ENCODE measurements at places on chromosomes 5 and 9.

GRCh38 chr5:88833371-88834130, 49.4 kb downstream of the MEF2C start:
- DNase-seq, result peak; percentile 5

GRCh38 chr9:100285601-100286000, 67.1 kb downstream of the TEX10 start:
- no peak for DNase-seq

DNA sequence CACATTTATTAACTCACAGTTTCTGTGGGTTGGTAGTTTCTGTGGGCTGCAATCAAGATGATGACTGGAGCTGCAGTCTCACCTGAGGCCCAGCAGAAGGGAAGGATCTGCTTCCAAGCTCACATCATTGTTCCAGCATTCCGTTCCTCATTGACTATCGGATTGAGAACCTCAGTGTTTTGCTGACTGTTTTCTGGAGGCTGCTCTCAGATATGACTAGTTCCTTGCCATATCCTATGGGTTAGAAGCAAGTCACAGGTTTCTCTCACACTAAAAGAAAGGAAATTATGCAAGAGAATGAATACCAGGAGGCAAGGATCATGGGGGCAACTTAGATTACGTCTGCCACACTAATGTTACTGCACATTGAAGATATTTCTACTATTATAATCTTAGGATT, 6.3 kb upstream of the ERAP1 start:
- DNase-seq, result no peak

DNA sequence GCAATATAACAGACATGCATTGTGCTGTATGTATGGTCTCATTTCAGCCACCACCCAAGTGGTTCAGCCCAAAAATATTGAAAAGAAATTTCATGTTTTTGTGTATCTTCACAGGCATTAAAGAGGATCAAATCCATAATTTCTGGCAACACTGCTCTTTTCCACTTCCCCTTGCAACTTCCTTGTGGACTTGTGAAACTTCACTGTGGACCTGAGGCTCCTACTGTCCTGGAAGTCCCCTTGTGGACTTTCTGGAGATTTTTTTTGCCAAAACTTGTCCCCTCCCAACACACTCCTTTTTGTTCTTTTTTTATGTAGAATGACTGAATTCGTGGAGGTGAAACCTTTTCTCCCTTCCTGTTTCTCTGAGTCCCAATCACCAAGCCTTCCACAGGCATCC, 14.3 kb downstream of the OTULINL start:
- no peak for DNase-seq

DNA sequence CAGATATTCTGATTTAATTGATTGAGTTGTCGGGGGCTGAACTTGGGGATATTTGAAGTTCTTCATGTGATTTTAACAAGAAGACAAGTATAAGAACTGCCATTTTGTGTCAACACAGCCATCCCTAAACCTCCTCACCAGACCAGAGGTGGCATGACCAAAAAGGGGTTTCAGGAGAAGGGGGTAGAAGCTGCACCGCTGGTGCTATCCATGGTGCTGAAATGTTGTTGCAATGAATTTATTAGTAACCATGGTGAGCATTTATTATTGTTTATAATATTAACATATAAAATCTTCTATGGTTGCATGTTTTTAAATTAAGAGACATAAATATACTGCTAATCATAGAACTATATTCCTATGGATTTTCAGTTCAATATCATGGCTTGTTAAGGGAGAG, 72.3 kb downstream of the GNA14 start:
- DNase-seq, result no peak

- no peak for DNase-seq
Observed at GRCh38 chr5:78964889-78965288, 20.2 kb downstream of the ARSB start.

DNA sequence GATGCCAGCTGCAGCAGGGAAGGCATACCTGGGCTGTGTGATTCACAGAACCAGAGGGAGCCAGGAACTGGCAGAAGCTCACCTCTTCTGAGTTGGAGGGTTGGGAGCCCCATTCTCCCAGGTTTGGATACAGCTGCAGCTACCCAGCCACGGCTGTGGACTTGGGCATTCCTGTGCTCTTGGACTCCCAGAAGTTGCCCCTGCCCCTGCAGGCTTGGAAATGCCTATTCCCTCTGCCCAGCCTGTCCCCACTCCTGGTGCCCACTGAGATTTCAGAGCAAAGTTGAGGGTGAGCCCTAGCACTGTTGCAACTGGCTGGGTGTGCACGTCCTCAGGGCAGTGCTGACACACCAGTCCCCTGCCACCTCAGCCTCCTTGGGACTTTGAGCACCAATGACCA, 489.7 kb downstream of the SLCO4C1 start:
- no peak for DNase-seq

DNA sequence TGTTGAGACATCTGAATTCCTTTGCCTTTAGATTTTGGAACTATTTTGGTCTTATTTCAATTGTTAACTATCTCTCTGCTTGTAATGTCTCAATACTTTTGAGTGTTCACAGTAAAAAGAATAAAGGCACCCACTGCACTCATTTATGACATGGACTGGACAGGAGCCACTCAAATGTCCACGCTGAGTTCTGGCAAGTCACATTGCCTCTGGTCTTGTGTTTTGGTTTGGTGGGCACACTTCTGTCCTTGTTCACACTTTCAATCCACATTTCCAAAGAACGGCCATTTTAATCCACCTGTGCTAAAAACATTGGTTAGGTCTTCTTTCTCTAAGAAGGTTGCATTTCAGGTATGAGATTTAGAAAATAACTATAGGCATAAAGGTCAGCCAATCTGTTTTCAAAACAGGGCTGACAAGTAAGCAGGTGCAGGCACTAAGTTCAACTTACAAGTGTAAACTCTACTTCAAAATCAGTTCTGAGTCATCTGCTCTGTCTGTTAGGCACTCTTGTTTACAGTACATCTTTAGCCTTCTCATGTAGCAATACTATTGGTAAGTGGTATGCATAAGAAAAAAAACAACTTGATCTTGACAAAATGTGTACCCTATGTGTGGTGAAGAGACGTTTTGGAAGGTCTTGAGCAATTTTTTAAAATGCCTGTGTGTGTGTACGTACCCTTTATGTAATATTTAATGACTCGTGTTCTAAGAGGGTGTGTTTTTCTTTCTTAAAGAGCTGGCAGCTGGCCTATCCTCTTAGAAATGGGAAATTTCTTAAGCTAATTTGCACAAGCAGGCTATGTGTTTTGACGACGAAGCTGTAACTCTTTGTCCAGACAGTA, 31.5 kb upstream of the ZFAND5 start:
- DNase-seq, result peak; percentile 30

DNA sequence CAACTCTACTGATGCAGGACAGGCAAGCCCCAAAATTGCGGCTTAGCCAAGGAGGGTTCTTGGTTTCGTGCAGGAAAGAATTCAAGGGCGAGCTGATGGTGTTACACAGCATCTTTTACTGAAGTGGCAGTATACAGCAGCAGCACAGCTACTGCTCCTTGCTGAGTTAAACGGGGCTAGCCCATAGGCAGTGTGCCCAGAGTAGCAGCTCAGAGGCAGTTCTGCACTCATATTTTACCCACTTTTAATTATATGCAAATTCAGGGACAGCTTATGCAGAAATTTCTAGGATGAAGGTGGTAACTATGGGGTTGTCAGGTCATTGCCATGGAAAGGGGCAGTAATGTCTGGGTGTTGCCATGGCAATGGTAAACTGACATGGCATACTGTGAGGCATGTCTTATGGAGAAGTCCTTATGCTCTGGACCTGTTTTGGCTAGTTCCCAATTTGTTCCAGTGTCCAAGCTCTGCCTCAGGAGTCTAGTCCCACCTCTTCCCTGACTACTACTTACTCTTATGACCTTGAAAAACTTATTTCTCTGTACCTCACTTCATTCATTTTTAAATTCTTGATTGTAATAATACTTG, 2.0 kb upstream of the SPINK9 start:
- DNase-seq, result no peak

DNA sequence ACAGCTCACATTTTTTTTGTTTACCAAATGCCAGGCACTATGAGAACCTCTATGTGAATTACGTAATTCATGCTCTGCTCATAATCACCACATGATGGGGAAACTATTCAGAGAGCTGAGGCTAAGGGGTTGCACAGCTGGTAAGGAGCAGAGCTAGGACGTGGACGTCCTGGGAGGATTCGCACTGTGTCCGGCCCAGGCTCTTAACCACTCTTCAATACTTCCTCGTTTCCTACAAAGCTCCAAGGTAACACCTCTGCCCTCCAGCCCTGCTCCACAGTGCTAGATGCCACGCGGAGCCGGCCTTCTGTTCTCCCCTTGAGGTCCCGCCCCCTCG, 8.7 kb downstream of the PHF19 start:
- peak; percentile 38 for DNase-seq

DNA sequence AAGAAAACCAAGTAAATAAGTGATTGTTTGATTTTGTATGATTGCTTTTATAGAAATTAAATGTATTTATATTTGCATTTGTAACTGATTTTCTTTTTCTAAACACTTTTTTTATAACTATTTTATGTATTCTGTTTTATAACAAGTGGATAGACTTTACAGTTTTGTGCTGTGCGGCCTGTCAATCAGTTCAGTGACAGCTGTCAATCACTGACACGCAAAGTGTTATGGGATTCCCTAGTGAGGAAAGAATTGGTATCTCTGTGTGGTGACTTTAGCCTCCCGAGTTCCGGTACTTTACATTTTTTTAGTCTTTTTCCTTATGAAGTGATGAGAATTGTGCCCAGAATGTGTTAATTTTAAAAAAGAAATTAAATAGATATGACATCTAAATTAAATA, 16.3 kb downstream of the GPR151 start:
- no peak for DNase-seq

- DNase-seq, result no peak
Observed at GRCh38 chr5:172958331-172959046, 735 bp upstream of the RPL26L1 start.

- no peak for DNase-seq
Observed at GRCh38 chr9:92658611-92659010, 11.3 kb downstream of the IPPK start.

GRCh38 chr5:122099060-122099790, 21.2 kb upstream of the LOX start:
- DNase-seq, result no peak

DNA sequence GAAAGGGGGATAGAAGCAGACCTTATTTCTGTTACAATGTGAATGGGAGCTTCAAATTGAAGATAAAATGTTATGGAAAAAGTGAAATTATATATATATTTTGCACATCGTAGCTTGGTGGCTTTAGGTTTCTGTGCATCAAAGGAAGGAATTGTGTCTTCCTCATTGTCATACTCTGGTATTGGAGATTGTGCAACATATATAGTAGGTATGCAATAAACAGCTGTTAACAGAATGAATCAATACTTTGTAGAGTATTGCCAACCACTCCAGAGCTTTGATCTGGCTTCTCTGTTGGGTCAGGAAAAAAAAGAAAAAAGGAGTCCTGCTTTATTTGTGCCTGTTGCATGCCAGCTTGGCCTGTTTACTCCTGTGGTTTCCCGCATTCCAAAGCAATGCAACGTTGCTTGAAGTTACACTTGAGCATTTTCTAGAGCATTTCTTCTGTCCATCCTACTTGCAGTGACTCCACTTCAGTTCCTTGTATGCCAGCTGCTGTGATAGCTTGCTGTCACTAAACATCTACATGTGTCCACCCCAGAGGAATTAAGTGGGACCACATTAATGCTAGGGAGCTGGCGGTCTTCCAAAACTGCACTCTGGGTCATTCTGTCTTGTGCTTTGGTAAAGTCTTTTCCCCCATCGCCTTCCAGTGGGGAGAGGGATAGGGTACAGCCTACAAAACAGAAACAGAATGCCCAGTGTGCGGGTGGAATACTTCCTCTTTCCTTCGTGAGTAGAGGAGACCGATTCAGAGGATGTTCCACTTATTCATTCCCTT, 62.0 kb upstream of the MEF2C start:
- peak; percentile 27 for DNase-seq

DNA sequence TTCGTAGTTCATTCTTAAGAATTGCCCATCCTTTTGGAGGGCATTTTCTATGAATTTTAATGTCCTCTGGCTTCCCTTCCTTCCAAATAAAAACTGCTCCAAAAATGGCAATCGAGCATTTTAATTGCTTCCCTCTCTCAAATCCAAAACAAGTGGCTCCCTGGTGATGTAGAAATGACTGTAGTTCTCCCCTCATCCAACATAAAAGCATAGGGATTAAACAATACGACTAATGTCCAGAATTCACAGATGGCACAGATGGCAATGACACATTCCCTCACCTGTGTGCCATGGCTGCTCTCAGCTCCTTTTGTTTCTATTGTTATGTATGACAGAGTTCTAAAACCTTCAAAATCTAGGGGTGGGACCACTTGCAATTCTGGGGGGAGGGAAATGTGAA, 417.3 kb downstream of the RAB3C start:
- no peak for DNase-seq

DNA sequence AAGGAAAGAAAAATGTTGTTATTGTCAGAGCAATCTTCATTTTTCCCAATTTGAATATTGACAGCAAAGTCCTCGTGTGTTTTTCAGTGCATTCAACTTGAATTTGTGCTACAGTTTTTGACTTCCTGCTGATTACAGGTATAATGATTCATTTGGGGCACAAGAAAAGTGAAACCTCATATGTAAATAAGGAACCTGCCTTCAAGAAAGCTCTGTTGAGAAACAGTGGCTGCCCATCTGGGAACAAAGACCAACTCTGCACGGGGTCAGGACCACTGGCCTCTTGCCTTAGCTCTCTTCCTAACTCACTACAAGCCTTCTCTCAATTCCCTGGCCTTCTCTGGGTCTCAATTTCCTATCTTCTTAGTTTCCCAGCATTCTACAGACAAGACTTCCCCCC, 21.0 kb downstream of the TIMD4 start:
- no peak for DNase-seq

GRCh38 chr5:76504901-76505564, 101.9 kb downstream of the IQGAP2 start:
- no peak for DNase-seq

DNA sequence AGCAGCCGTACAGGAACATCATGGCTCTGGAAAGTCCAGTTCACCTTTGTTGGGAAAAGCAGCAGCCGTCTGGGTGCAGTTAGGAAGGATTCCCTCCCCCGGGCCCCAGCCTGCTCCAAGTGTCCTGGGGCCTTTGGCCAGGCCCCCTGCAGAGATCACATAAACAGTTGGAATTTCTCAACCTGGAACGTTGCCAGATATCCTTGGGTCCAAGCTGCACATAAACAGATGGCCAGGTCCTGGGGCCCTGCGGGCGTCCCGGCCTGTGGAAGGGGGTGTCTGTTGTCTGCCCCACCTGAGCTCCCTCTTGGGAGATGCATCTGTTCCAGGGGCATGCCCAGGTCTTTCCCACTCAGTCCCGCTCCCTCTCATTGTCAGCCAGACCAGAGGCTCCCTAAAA, 92.7 kb downstream of the COL5A1 start:
- DNase-seq, result peak; percentile 59

GRCh38 chr5:17115855-17116254, 101.6 kb upstream of the BASP1 start:
- no peak for DNase-seq

DNA sequence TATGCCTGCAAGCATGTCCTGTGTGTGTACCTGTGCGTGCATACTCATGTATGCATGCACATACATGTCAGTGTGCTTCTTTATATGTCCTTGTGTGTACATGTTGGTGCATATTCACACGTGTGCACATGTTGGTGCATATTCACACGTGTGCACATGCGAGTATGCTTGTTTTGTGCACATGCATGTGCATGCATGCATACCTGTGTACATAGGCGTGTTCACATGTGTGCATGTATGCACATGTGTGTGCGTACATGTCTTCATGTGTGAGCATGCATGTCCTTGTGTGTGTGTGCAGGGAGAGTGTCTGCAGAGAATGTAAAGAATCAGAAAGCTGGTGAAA, 72.2 kb upstream of the FCN2 start:
- DNase-seq, result no peak

GRCh38 chr9:110142253-110142652, 65.7 kb downstream of the C9orf152 start:
- no peak for DNase-seq

- DNase-seq, result no peak
Observed at GRCh38 chr9:96363175-96363967, 20.1 kb downstream of the SLC35D2 start.
